ENCODE measurements at places on chromosomes 16 and 17.

DNA sequence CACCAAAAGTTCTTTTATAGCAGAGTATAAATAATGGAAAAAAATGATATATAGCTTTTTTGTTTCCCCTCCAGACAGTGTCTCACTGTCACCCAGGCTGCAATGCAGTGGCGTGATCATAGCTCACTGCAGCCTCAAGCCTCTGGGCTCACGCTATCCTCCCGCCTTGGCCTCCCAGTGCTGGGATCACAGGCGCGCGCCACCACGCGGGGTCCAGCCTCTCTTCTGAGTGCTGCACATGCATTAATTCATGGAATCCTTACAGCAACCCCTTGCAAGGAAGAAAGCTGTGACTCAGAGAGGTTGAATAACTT lies 18.0 kb upstream of the ZNF629 start:
- no peak for DNase-seq

DNA sequence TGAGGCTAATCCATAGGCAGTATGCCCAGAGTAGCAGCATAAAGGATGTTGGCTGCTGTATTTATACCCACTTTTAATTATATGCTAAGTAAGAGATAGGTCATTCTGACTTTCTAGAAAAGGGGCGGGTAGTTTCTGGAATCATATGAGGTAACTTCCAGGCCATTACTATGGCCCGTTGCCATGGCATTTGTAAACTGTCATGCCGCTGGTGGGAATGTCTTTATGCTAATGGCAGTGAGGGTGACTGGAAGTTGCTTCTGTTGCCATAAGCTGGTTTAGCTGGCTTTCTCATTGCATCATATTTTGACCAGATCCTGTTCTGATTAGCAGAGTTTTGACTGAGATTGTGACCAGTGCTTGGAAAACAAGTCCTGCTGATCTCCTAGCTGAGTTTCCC lies 929.6 kb upstream of the CDH8 start:
- DNase-seq: no peak

GRCh38 chr17:22467720-22468119 lies 775.4 kb downstream of the KCNJ18 start:
- no peak for DNase-seq

GRCh38 chr16:69855592-69855991 lies 93.5 kb downstream of the WWP2 start:
- no peak for DNase-seq

DNA sequence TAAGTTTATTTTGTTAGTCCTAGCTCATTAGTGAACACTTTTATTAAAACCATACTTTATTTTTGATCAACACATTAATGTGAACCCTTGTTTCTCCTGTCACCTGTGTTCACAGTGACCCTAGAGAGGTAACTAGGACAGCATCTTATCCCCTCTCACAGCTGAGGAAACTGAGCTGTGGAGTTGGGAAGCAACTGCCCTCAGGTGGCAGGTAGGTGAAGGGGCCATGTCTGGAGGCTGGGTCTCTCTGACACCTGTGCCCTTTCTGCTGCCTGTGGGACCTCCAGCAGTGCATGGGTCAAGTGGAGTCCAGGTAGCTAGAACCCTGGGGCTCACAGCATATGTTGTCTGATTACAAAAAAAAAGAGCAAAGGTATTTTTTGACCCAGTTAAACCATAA lies 22.9 kb upstream of the SLC12A3 start:
- DNase-seq: no peak

DNA sequence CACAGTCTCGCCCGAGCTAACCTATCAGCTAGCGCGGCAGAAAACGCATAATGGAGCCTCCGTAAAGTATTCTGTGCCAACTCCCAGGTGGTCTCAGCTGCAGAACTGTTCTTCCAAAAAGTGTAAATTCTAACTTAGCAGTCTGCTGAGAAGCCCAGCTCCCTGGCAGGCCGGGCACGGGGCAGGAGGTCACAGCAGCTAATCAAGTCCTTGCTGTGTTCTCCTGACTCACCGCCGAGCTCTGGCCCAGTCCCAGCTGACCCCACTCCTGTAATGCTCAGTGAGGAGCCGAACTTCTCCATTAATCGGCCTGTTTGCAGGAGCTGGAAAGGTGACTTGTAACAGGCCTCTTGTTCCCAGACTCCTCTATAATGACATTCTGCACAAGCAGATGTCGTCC lies 193.3 kb downstream of the IRX3 start:
- DNase-seq: no peak

DNA sequence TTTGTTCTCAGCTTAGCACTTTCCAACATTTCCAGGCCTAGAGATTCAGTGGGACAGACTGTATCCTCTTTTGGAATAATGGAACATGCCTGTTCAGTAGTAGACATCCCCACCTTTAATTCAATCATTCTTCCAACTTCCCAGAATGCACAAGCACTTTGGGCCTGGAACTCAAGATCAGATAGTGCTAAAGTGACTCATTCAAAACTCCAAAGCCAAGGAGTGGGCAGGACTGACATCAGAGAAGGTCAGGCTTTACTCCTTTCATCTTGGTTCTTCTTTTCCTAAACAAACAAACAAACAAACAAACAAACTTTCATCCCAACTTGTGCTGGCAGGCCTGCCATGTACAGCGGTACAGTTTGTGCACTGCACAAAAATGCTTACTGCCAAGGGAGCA lies 172.0 kb downstream of the AXIN2 start:
- DNase-seq: no peak

DNA sequence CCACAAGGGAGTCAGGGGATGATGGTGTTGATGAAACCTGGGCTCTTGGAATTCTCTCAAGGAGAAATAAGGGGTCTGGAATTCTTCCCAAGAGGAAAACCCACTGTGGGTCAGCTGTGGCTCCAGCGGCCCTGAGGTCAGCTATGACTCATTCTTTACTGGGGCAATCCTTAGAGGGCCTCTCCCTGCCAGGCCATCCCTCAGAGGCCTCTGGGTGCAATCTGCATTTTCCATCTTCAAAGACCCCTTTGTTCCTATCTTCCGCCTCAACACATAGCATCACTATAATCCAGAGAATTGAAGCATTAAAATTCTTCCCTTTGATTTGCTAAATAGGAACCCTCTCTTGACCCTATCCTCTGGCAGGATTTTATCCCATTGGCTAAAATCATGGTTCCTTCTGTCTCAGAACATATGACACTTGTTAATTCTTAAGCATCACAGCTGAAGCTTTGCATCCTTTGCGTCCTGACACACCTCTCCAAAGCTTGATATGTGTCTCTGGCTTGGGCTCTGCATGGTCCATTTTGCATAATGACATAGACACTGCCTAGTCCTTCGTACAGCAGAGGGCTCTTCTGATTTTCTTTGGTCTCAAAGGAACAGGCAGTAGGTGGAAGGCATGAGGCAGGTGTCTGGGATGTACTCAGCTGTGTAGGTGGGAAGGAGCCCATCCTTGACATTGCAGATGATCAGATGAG lies 4.4 kb upstream of the KRT37 start:
- DNase-seq: no peak

DNA sequence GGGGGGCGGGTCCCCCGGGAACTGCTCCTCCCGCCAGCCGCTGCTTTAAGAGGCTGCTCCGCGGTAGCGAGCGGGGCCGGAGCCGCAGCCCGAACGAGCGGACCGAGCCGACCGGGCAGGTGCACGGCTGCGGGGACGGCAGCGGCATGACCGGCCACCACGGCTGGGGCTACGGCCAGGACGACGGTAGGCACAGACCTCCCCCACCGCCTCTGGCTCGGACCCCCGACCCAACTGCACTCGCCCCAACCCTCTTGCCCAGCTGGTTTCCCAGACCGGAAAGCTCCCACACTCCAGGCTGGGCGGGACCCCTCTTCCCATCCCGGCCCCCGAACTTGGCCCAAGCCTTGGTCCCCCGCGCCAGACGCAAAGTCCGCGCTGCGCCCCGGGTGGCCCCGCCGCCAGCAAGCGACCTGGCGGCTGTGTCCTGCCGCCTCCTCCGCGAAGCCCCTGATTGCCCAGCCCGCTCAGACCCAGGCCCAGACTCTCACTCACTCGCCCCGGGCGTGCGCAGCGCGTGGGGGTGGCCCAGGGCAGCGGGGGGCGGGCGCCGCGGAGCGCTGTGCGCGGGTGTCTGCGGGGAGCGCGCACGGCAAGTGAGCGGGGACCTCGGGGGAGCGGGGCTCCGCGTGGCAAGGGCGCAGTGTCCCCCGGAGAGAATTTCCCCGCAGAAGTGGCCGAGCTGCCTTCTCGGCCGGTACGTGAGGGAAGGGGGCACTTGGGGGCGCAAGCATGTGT lies at the start of gene CA7:
CA7 (plus strand) TSS at position 73 of the 738 bp plus-strand sequence; CDS start at position 147, 74 bp downstream.
- DNase-seq: no peak

DNA sequence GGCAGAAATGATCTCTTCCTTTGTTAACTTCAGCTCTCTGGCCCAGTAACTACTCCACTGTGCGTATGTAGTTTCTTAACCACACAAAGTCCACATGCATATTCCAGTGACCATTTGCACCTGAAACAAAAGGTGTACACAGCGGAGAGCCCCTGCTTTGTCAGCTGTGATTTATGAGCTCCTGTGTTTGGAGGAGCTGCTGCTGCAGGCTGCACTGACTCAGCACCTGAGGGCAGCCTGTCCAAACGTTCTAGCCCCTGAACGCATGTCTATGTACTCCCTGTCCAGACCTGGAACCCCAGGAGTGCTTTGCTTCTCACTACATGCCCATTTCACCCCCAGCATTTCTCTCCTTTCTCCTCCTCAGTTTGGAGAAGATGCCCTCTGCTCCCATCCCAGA lies 216.1 kb downstream of the ABCC12 start:
- DNase-seq: no peak

GRCh38 chr16:88706965-88707826 lies 893 bp downstream of the CTU2 start:
- DNase-seq: peak; percentile 55

- no peak for DNase-seq
Observed at GRCh38 chr17:16940116-16940881, 31.6 kb downstream of the TNFRSF13B start.

- DNase-seq: no peak
Observed at GRCh38 chr16:87145181-87146176, 171.7 kb downstream of the C16orf95 start.

- no peak for DNase-seq
Observed at GRCh38 chr16:13982451-13982850, 62.5 kb downstream of the ERCC4 start.

- no peak for DNase-seq
Observed at GRCh38 chr16:81842564-81843242, 63.6 kb downstream of the PLCG2 start.

- DNase-seq: no peak
Observed at GRCh38 chr16:83653785-83654184, 154.0 kb upstream of the HSBP1 start.

GRCh38 chr16:14131774-14132695 lies 60.9 kb downstream of the MRTFB start:
- DNase-seq: no peak

- DNase-seq: peak; percentile 37
Observed at GRCh38 chr17:62693616-62694409, 66.3 kb downstream of the MRC2 start.

GRCh38 chr16:83913245-83913633 lies 14.3 kb downstream of the MLYCD start:
- DNase-seq: no peak

- no peak for DNase-seq
Observed at GRCh38 chr17:78174346-78174869, 6.0 kb downstream of the SYNGR2 start.

DNA sequence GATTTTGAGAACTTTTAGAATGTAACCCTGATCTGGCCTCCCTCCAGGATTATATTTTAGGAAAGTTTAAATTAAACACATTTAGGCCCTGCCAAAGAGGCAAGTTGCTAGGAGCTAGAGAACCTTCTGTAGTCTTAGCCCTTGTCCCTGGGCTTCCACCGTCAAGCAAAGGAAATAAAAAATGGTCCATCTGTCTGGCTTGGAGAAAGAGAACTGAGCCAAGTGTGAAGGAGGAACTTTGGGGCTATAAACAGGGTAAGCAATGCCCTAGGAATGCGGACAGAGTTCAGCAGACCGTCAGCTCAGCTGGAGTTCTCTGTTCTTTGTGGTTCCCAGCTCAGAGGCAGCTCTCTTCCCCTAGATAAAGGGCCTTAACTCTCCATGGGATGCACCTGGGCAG lies 29.6 kb downstream of the RCVRN start:
- no peak for DNase-seq

DNA sequence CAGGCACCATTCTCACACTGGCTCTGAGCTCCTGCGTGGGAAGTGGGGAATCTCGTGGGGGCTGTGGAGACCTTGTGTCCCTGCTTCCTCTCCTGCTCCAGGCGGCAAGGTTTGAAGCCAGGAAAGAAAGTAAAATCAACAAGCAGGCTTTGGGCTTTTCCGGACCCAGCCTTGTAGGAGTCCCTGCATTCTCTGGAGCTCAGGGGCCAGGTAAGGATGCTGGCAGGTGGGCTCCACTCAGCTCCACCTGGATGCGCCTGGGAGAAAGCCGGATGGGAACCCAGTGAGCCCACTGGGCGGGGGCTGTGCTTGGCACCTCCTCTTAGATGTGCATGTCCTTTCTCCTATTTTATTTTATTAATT lies 362.5 kb downstream of the SEC14L1 start:
- DNase-seq: no peak

DNA sequence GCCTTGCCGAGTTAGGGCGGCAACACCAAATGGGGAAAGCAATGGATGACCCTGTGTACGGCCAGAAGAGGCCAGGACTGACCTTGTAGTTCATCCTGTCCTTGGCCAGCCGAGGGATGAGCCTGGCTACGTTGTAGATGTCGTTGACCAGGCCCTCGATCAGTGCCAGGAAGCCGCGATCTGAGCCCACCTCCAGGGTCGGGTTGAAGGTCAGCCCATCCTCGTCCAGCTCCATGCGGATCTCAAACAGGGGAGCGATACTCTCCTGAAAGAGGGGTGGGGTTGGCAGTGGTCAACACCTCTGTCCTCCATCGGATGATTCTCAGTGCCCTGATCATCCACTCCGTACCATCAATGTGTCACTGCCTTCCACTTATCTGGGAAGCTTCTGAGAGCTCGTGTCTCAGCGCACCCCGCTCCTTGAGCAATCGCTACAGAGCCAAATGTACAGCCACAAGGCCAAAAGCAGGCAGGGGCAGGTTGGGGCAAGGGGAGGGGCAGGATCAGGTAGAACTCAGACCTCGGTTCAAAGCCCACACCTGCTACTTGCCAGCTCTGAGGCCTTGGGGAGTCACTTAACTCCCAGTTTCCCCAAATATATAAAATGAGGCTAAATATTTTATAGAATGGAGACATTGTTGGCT lies 39.9 kb downstream of the DNAH17 start:
- no peak for DNase-seq
